ENCODE measurements at places on chromosomes 13 and 19.

- no peak for DNase-seq
Observed at GRCh38 chr19:32251634-32252332, 93.6 kb upstream of the ZNF507 start.

DNA sequence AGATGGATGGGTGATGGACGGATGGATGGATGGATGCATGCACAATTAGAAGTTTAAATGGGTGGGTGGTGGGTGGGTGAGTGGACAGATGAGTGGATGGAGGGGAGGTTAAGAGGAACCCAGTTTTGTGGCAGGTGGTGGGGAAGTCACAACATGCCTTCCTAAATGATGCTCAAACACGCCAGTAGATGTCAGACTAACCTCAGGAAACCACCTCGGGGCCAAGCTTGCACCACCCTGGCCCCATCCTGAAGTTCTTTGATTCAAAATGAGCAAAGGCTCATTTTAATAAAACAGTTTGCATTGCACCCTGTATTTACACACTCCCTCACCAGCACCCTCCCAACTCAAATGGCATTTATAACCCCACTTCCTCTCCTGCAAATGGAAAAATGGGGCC, 91.4 kb upstream of the CACNA1A start:
- DNase-seq: peak; percentile 85

GRCh38 chr19:39252458-39252857, 3.8 kb upstream of the IFNL4 start:
- DNase-seq: no peak

DNA sequence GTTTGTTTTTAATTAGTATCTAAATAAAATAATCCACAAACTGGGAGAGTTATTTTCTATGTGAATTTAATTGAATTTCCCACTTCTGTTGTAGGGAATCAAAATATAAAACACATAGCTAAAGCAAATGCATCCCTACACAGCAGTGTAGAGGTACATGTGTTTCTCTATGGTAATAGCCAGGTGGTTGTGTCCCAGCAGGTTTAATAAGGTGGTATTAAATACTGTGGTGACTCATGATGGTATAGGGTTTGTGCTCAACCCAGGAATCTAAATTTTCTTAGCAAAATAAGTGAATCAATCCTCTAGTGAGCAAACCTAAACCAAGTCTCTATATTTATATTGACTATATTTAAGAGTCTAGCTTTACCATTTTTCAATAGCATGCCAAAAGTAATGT, 30.0 kb downstream of the PCDH9 start:
- no peak for DNase-seq

GRCh38 chr19:38901683-38902082, 1.9 kb downstream of the NFKBIB start:
- DNase-seq: no peak

GRCh38 chr19:17183858-17184321, 31.3 kb upstream of the USE1 start:
- no peak for DNase-seq

DNA sequence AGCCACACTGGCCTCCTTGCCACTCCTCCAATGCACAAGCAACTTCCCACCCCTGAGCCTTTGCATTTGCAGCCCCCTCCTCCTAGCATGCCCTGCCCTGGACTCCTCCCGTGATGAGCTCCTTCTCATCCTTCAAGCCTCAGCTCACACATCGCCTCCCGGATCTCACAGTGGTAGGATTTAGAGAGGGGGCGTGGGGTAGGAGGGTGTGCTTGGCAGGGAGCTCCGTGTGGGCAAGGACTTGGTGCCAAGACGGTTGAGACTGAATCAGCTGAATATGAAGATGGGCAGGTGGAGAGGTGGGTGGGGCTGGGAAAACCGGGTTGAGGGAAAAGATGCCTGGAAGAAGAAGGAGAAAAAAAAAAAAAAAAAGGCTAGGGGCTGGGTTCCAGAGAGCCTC, 48.4 kb upstream of the ZNRF4 start:
- DNase-seq: no peak

Data from GM23248 (cell line).